ENCODE measurements at places on chromosomes 16 and 17.

- DNase-seq = no peak
These were observed 83.0 kb upstream of the TBC1D3K start for GRCh38 chr17:37841232-37841631.

DNA sequence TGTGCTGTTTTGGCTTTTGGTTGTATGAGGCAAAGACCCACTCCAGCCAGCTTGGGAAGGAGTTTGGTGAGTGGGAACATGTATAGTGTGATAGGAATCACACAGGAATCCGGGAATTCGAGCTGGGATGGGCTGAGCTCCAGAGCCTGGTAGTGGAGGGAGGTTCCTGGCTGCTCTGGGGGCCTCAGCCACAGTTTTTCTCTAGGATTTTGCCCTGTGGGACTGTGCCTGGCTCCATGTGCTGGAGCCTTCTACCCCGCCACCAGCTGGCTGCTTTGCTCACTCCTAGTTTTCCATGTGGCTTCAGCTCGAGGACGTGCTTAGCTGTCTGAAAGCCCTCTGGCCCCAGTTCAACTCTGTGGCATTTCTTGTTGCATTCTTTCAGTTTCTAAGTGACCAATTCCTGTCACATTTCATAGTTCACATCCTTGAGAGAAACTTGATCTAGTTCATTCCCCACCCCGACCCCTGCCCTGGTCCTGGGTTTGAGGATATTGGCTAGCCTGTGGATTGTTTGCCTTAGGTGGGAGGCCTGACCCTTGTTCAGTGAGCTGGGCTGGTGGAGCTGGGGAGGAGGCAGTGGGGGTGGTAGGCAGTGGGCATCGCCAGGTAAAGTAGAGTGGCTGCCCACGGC, 5.0 kb downstream of the SEC14L1 start:
- no peak for DNase-seq

DNA sequence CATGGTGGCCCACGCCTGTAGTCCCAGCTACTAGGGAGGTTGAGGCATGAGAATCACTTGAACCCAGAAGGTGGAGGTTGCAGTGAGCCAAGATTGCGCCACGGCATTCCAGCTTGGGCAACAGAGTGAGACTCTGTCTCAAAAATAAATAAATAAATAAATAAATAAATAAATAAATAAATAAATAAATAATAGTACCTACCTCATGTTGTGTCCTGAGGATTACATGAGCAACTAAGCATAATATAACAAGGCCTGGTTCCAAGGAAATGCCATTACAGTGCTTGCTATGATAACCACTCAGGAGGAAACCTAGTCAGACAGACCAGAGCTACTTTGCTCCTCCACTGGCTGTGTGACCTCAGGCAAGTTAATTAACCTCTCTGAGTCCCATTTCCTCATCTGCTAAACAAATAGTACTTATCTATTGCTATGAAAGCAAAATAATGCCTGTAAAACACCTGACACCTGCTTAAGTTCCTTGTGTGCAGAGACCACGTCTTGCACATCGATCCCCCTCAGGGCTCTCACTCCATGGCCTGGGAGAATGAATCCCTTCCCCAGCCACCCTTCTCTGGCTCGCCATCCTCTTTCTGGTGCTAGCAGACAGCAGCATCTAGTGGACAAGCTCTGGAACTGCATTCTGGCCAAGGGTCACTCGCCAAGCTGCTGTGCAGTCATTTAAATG, 7.5 kb downstream of the EPOP start:
- DNase-seq = peak; percentile 77

GRCh38 chr17:48052956-48053757, 5.0 kb downstream of the NFE2L1 start:
- DNase-seq = no peak

- no peak for DNase-seq
These were observed at the start of gene PIPOX for GRCh38 chr17:29042679-29043538. Gene PIPOX (plus strand): TSS chr17:29043141. CDS start chr17:29043226, 85 bp downstream.

- no peak for DNase-seq
These were observed 14.7 kb downstream of the OSBPL7 start for GRCh38 chr17:47806913-47807255.

GRCh38 chr16:84686707-84687298, 13.0 kb upstream of the USP10 start:
- no peak for DNase-seq

- no peak for DNase-seq
These were observed 1.6 kb downstream of the ITGA3 start for GRCh38 chr17:50057521-50057991.

GRCh38 chr17:63338272-63338671, 107.8 kb downstream of the CYB561 start:
- DNase-seq = no peak

All from activated T-cell treated with anti-CD3 and anti-CD28 coated beads, Interleukin-2, amount 50 U/mL, for 48 hours (primary cell).